ENCODE measurements at places on chromosomes 11 and 22.

GRCh38 chr22:35506259-35506570, 34.4 kb upstream of the RASD2 start:
- DNase-seq: no peak

- DNase-seq: no peak
Observed at GRCh38 chr22:17444204-17444504, 74.9 kb downstream of the CECR2 start.

- DNase-seq: no peak
Observed at GRCh38 chr22:31253949-31254348, 38.3 kb downstream of the PIK3IP1 start.

DNA sequence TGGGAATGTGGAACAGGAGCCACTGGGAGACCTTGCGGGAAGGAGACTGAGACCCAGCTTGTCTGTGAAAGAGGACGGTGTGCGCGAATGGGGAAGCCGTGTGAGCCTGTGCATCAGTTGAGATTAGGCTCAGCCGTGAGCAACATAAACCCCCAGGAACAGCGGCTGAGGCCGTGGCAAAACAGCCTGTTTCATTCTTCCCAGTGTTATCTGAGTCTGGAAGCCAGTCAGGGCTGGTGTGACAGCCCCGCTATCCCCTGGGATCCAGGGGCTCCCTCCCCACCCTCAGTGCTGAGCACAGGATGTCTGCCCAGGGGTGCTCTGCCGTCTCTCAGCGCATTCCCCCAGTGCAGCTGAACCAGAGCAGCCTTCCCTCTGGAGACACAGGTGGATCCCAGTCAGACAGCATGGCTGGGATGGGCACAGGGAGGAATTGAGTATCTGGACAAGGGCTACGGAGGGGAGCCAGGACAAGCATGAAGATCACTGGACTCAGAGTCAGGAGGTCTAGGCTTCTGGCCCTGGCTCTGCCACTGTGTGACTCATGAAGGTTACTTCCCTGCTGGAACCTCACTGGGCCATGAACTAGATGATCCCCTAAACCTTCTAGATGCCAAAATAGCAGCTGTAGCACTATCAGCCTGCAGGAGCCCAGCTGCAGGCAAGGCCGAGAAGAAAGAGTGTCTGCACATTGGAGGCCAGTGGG, 8.6 kb downstream of the OAF start:
- DNase-seq: no peak

GRCh38 chr11:116579031-116579653, 193.6 kb downstream of the BUD13 start:
- DNase-seq: no peak

- no peak for DNase-seq
Observed at GRCh38 chr22:50000587-50001387, 11.8 kb downstream of the IL17REL start.

- DNase-seq: no peak
Observed at GRCh38 chr11:44595964-44596381, 30.5 kb downstream of the CD82 start.

DNA sequence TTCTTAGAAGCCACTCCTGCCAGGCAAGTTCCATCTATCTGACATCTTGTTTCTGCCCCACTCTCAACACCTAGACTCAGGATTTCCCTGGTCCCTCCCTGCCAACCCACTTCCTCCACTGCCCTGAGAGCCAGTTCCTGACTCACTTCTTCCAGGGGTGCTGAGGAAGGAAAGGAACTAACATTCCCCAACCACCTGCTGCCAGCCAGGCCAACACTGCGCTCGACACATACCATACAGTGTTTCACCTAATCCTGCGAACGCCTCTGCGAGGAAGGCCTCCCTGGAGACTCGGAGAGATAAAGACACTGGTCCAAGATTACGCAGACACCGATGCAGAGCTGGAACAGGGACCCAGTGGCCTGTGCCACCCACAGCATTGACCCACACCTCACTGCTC, 40.2 kb downstream of the MICAL3 start:
- DNase-seq: no peak

GRCh38 chr11:33741806-33742205, 5.6 kb upstream of the CD59 start:
- DNase-seq: no peak
